ENCODE measurements at places on chromosomes 16 and 17.

GRCh38 chr16:50709061-50709684 is 15.8 kb downstream of the NOD2 start:
- no peak for DNase-seq

GRCh38 chr17:33927732-33928133 is 327.4 kb upstream of the CCL2 start:
- no peak for DNase-seq

DNA sequence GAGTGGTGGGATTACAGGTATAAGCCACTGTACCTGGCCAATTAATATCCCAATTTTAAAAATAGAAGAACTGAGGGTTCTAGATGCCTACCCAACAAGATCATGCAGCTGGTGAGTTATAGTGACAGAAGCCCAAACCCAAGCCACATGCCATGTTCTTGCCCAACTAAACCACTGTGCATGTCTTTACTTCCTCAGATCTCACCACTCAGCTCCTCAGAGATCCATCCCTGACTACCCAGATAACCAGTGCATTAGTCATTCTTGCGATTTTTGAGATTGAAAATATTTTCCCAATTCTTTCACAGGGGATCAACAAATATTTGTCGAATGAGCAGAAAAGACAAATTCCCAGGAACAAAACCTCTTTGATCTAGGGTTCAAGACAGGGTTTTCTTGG is 303.1 kb downstream of the CBLN1 start:
- no peak for DNase-seq

GRCh38 chr17:74825952-74826719 is 33.5 kb downstream of the GRIN2C start:
- DNase-seq: no peak

- DNase-seq: no peak
Measured at GRCh38 chr17:15321556-15322251, 19.7 kb downstream of the TEKT3 start.

DNA sequence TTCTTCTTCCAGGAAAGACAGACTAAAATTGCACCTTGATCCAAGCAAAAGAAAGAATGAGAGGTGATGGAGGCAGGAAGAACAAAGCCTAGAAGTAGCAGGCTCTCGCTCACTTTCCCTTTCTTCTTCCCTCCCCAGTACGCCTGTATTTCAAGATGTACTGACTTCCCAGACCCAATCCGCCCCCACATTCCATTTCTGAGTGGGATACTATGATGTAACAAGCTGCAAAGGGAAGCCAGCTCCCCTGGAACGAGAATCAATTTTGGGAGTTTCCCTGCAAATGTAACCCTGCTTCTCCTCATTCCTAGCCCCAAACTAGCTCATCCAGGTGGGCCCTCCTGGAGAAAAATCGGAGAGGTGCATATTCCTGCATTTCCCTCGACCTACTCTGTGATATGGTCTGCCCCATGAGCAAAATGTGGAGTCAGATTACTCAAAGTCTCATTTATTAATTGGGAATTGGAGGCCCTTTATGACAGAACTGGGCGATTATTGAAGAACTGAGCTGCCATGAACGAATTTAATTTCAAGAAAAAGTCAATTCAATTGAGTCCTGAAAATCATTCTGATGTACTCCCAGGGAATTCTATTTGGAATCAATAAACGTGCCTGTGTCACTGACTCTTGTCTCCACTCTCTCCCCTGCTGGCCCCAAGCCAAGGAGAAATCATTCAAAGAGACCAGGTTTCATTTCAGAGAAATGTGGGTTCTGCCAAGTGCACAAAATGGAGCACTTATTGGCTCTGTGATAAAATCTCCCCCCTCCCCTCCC is 398.9 kb downstream of the SHISA9 start:
- DNase-seq: no peak

DNA sequence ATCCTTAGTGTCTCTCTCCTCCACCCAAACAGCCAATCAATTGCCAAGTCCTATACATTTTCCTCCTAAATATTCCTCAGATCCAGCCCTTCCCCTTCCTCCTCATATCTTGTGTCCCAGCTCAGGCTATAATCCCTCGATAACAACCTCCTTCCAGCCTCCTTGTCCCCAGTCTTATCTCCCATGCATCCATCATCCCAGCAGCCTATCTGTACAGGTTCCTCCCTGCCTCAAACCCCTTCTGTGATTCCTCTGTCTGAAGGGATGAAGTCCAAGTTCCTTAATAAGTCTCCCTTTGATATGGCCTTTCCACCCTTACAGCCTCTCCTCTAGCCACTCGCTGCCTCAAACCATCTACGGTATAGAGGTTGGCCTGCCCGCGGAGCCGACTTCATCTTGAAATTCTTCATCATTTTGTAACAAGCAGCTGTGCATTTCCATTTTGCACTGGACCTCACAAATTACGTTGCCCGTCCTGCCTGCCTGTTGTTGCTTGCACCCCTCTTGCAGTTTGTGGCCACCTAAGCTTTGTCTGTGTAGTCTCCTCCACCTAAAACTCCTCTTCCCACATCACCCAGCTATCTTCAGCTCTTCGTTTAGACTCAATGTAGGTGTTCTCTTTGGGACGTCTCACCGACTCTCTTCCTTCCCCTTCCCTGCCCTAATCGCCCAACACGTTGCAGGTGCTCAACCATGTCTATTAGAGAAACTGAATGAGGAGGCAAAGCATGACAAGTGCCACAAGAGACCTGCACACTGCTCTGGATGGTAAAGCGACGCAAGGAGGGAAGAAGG is 786 bp upstream of the CDK5RAP3 start:
- DNase-seq: no peak

DNA sequence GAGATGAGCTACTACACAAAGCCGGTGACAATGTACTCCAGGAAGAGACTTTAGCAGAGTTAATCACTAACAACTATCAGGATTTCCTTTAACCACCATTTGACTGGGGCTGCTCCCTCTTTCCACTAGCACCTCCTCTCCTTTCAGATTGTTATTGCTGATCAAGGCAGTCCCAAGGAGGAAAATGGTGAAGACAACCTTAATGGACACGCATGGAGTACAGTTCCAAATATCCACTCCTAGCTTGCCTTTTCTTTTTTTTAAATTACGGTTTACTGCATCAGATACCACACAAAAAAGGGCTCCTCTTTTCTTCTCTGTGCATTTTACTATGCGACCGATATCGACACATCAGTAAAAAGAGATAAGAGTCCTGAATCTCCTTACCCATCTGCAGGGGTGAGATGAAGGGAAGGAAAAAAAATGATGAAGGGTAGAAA is 30.9 kb downstream of the FAM222B start:
- peak; percentile 10 for DNase-seq

DNA sequence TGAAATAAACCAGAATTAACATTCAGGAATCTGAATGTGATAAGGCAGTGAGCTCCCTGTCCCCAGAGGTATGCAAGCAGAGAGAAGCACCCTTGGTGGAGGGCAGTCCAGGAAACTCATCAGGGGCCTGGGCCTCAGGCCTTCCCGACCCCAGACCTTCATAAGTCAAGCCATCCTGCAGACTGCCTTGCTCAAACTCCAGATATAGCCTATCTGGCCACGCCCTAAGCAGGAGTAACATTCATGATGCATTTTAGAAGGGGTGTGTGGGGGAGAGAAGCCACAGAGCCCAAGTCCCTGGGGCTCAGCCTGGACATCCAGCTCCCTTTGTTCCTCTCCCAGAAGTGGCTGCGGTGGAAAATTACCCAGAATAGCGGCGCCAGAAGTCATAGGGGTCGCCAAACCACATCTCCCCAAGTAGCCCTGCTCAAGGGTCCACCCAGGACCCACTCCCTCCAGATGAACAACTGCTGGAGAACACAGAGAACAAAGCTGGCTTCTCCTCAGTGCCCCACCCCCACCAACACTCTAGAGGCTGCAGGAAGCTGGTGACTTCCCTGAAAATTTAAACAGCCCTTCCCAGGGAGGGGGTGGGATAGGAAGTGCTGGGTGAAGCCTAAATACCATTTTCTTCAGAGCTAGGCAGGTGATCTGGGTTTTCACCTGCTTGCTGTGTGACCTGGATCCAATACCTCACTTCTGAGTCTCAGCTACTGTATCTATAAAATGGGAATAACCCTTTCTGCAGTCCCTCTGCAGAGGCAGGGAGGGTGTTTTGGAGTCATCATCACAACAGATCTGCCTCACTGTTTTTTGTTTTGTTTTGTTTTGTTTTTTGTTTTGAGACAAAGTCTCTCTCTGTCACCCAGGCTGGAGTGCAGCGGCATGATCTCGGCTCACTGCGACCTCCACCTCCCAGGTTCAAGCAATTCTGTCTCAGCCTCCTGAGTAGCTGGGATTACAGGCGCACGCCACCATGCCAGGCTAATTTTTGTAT is 1.5 kb upstream of the SREBF1 start:
- DNase-seq: no peak

DNA sequence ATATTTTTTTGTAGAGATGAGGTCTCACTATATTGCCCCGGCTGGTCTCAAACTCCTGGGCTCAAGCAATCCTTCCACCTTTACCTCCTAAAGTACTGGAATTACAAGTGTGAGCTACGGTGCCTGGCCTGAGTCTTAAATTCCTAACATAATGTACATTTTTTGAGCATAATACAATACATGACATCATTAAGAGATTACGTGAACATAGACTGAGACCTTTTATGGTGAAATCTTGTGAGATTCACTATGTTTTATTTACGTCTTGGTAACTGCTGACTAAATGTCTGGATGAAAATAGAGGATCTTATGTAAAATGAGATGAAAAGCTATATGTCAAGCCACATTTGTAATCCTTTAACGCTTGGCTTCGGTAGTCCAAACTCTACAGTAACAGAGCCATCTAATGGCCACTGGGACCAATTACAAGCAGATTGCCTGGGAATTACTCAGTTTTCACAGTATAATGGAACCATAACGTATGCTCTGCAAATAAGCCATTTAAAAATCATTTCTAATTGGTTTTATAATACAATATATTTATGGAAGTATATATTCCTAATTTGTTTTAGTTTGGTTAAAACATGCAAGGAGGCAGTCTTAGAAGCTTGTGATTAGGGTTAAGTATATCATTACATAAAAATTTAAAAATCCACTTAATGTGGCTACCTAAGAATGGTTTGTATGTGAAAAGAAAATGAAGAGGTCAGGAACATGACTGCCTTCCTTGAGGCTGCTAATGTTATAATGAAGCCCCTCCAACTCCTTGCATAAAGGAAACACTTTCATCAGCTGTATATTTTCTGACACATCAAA is 8.1 kb upstream of the EFCAB13 start:
- DNase-seq: peak; percentile 81

DNA sequence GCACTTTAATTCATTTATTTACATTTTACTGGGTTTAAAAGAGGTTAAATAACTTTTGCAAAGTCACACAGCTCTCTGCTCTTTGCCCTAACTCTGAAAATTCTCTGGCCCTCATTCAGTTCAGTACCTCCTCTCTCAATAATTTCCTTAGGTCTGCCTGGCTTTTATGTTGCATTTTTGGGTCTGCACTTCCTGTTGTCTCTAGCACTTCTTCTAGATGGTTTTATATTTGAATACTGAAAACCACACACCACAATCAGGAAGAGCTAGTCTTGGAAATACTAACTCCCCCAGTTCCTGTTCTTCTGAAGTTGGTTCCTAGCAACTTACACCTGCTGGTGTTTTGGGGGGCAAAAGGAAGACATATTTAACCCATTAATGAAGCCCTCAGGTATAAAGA is 577.9 kb downstream of the HS3ST4 start:
- no peak for DNase-seq

- DNase-seq: no peak
Measured at GRCh38 chr16:27826081-27826892, 237.2 kb downstream of the GSG1L start.

GRCh38 chr17:7439462-7440112 is at the start of gene FGF11:
Gene FGF11 (plus strand): TSS chr17:7439512. CDS start chr17:7439621, 109 bp downstream.
- DNase-seq: no peak

GRCh38 chr16:2386990-2387389 is 42.3 kb upstream of the CCNF start:
- DNase-seq: no peak

DNA sequence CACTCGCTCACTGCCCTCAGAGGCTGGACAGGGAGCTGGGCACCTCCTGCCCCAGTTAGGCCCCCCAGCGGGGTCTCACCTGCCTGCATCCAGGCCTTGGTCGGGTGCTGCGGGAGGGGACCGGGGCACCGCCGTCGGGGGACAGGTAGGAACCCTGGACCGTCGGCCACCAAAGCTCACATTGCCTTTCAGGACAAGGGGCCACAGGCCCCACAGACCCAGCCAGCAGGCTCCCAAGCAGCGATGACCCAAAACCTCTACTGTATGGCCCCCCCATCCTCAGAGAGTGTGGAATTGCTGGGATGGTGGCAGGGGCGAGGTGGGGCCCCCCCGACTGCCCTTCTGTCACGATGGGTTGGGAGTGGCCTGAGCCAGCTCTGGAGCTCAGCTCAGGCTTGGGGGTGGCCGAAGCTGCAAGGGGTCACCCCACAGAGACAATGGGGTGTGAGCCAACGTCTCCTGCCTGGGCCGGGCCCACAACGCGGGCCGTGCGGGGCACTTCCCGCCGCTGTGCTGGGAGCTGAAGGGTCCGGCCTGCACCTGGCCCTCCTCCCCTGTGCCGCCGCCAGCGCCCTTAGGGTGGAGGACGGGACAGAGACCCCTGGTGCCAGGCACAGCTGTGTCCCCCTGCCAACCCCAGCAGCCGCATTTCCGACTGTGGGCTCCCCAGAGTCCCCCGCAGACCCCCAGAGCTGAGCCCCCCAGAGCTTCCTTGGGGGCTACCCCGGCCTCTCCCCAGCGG is 498 bp downstream of the IGFALS start:
- DNase-seq: no peak

DNA sequence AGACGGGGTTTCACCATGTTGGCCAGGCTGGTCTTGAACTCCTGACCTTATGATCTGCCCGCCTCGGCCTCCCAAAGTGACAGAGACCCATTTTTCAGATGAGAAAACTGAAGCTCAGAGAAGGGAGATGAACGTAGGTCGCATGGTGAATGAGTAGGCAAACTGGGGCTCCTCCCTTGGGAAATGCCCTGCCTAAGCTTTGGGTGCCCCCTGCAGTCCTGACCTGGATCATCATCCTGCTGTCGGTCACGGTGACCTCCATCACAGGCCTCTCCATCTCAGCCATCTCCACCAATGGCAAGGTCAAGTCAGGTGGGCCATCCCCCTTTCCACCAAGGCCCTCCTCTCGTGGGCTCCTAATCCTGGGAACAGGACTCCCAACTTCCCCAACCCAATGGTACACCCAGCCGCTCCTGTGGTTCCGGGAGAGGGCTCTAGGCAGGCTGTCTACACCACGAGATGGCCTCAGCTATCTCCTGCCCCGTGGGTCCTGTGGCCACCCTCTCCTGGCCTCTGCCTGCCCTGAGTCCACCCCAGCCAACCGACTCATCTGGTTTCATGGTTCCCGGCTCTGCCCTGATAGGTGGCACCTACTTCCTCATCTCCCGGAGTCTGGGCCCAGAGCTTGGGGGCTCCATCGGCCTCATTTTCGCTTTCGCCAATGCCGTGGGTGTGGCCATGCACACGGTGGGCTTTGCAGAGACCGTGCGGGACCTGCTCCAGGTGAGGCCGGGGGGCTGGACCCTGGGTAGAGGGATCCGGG is 4.7 kb downstream of the SLC12A3 start:
- DNase-seq: no peak

- DNase-seq: no peak
Measured at GRCh38 chr16:53132406-53132805, 77.6 kb downstream of the CHD9 start.

Measured in muscle of arm (tissue), 14 donors.